ENCODE measurements at places on chromosomes 2 and 18.

GRCh38 chr18:62846313-62846712 is 131.0 kb downstream of the PHLPP1 start:
- no peak for DNase-seq

- DNase-seq, result no peak
Observed at GRCh38 chr2:65071499-65072180, 15.4 kb downstream of the CEP68 start.

- DNase-seq, result no peak
Observed at GRCh38 chr2:36611316-36611990, 13.5 kb upstream of the FEZ2 start.

DNA sequence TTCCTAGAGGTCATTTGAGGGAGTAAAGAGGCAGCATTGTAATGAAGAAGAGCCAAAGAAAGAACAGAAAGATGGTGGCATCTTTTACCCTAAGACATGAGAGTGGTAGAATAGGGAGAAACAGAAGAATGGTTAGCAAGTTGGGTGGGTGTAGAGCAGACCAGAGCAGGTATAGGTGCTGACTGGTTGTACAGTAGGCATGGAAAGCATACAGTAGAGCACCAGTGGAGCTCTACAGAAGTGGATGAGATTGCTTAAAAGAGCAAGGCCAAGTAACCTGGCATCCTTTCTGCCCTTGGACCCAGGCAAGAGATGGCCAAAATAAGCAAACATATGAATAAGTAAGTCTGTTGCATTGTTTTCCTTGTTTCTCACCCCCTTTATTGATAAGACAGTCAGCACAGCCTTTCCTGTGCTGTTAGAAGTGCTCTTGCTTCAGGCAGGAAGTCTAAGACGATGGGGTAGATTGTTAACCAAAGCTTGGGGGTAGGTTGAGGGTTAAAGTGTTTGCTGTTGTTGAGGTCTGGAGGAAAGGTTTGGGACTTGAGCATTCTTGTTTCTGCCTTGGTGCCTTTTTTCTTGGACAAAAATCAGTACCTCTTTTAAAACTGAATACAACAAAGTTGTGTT is 76.9 kb downstream of the DIS3L2 start:
- no peak for DNase-seq

DNA sequence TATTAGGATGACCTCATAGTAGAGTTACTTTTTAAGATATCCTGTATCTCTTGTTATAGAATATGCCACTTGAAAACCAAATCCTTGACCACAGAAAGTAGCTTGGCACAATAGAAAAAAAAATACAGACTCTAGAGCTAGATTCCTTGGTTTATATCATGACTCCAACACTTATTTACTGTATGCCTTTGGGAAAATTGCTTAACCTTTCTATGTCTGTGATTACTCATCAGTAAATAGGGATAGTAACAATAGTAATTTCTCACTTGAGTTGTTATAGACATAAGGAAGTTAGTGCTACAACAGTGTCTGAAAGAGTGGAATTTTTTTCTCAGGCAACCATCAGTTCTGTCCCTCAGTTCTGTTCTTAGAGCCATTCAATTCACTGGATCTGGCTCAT is 193.8 kb downstream of the GULP1 start:
- DNase-seq, result no peak

- no peak for DNase-seq
Observed at GRCh38 chr2:178324077-178324476, 126.9 kb downstream of the PRKRA start.

GRCh38 chr2:180442860-180443644 is 436.0 kb upstream of the CWC22 start:
- DNase-seq, result no peak

GRCh38 chr2:59390581-59390980 is 1149.5 kb upstream of the FANCL start:
- no peak for DNase-seq

- DNase-seq, result no peak
Observed at GRCh38 chr18:34153711-34154110, 71.0 kb downstream of the NOL4 start.

GRCh38 chr2:168378960-168379669 is 77.0 kb upstream of the CERS6 start:
- DNase-seq, result no peak

- no peak for DNase-seq
Observed at GRCh38 chr18:23099621-23100020, 35.7 kb upstream of the CABLES1 start.

- DNase-seq, result peak; percentile 43
Observed at GRCh38 chr2:854460-854859, 96.2 kb upstream of the SNTG2 start.

All from iPS DF 6.9 (cell line).